SK-N-DZ (cell line): ENCODE measurements at places on chromosomes 12 and 14.
A peak's percentile ranks its signal among the peaks of the same experiment; 100 is the strongest.

DNA sequence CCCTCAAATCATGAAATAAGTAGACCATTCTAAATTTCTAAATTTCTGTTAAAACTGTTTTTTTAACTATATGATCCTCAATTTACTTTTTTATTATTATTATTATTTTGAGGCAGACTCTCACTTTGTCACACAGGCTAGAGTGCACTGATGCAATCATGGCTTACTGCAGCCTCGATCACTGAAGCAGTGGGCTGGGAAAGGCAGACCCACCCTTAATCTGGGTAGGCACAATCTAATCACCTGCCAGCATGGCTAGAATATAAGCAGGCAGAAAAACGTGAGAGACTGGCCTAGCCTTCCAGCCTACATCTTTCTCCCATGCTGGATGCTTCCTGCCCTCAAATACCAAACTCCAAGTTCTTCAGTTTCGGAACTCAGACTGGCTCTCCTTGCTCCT, 2.3 kb downstream of the ERO1A start:
- DNase-seq = no peak

DNA sequence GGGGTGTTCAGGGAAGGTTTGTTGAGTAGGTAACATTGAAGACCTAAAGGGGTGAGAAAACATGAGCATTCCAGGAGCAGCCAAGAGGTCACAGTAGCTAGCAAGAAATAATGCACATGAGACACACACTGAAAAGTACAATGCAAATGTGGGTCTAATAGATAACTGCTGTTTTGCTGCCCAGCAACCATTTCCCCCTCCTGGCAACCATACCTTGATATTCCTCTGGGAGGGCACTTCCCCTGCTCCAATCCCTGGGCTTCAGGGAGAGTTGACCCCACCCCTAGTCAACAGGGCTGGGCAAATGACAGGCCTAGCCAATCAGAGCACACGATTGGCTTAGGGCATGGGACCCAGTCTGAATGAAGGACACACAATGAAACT, 8.5 kb upstream of the ACTN1 start:
- DNase-seq = peak; percentile 53

DNA sequence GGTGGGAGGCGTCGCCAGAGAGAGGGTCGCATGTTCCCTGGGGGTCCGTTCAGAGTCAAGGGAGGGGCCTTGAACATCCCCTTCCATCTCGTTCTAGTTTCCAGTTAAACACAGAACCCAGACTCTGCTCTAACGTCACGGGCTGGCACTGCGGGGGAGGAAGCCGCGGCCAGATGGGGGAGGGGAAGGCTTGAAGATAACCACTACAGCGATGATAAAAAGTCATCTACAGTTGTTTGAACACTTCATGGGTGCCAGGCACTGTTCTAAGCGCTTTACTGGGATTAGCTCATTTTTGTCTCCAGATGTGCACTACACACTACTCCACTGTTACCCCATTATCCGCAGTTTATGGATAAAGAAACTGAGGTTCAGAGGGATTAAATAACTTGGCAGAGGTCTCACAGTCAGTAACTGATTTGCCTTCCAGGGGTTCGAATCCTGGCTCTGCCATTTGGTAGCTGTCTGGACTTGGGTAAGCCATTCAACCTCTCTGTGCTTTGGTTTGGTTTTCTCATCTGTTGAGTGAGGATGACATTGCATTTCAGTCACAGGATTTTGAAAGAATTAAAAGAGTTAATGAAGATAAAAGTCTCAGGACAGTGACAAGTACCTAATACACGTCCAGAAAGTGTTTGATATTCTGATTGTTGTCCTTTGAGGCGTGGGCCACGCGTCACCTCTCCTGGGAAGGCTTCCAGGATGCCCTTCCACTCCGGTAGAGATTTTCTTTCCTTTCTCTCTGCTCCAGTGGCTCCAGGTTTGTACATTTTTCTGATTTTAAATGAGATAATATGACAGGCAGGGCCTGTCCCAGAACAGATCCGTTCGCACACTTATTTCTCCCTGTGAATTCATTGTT, 798 bp upstream of the RASAL1 start:
- DNase-seq = no peak

- no peak for DNase-seq
Measured at GRCh38 chr14:69464829-69465228, 19.7 kb upstream of the PLEKHD1 start.

GRCh38 chr12:34299802-34300193, 277.5 kb downstream of the ALG10 start:
- DNase-seq = no peak
